Stimulated activated CD4-positive, alpha-beta T cell treated with anti-CD3 and anti-CD28 coated beads, Interleukin-1b, Interleukin-23, amount 100 ng/mL, for 48 hours (primary cell): ENCODE measurements at places on chromosomes 13 and 19.

- peak; percentile 54 for DNase-seq
Observed at GRCh38 chr19:52343548-52343947, 7.5 kb downstream of the ZNF610 start.

DNA sequence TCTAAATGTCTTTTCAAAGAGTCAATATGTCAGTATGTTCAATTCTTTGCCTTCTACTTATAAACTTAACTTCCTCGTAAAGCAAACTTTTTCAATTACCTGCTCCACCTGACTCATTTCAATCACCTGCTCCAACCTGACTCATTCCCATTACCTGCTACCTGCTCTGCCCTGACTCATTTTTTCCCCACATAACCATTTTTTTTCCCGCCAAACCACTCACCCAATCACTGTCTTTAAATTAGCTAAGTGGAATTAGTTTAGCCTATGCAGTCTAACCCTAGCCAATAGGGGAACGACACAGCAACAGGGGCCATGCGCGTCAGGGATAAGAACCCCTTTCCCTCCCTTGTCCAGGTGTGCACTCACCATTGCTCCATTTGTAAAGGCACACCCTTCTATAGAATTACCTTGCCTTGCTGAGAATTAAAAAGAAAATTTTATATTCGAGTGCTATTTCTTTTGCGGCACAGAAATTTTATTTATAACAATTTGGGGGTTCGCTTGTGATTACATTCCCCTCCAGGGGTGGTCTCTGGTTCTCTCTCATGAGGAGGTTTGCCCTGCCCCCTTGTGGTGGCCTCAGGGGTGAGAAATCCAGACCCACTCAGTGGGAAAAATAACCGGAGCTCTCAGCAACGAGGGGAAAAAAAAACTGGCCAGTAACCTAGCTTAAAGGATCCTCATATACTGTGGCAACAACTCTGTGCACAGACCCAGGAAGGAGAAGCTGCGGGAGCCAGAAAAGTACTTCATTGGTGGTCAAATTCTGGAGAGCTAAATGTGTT lies 193.1 kb downstream of the ZNF486 start:
- DNase-seq, result no peak

GRCh38 chr19:50507376-50507775 lies 3.6 kb downstream of the JOSD2 start:
- no peak for DNase-seq

DNA sequence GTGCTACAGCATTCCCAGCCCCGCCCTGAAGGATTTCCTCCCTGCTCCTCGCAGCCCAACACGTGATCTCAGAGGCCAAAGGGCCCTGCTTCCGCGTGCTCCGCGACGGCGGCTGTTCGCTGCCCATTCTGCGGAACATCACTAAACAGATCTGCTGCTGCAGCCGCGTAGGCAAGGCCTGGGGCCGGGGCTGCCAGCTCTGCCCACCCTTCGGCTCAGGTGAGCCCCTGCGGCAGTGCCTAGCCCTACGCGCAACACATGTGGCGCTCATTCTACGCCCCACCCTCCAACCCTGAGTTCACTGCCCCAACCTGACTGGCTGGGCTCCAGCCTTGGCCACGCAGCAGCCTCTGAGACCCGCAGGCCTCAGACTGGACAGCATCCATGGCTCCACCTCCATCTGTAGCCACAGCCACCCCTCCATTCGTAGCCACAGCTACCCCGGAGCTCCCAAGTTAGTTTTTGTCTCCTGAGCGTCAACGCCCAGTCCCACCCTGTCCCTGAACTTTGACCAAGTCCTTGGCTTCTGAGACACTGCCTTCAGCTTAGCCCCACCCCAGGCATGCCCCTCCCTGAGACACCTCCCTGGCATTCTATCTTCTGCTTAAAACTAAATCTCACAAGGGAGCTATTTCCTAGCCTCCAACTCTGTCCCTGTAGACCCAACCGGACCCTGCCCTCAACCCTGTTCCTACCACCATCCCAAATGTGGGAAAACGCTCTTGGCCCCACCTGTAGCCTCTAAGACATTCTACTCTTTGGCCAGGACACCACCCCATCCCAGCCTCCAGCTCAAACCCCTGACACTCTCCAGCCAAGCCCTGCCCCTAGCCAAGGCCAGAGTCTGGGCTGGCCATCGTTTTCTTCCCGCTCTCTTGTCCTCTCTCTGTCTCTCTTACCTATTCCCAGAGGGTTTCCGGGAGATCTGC lies 6.4 kb downstream of the LTBP4 start:
- DNase-seq, result no peak

- DNase-seq, result no peak
Observed at GRCh38 chr19:41883463-41883820, 458 bp downstream of the ARHGEF1 start.

GRCh38 chr13:30679483-30680330 lies 55.6 kb upstream of the ALOX5AP start:
- DNase-seq, result peak; percentile 8

DNA sequence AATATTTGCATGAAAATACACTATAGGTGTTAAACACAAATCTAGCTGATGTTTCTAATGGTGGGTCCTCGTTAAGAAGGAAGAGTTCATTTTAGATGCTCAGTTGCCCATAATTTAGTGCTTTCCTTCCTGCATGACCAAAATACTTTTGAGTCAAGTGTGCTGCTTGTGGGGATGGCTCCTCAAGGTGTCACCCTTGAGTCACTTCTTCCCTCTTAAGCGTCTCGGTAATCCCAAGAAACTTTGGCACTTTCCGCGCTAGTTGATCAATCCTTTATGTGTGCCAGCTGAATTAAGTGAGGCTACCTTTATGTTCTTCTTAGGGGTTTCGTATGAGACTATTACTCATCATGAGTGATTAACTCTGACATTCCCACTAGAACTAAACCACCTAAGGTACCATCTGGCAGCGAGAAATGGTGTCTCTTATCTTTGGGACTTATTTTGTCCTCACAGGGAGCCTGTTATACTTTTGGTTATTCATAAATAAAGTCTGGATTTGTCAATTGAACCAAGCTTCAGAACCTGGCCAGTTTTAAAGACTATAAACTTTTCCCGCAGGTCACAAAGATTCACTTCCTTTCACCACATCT lies 106.8 kb downstream of the NHLRC3 start:
- DNase-seq, result peak; percentile 17
